ENCODE measurements at places on chromosomes 3 and 15. TPM values are rescaled to one million over a fixed set of nuclear protein-coding genes. Genes with fewer than 3 reads are reported as not detected.

Gene SMAD6
- total RNA-seq, result 4.8 TPM

Gene TF
- not detected for total RNA-seq

Gene TM4SF4
- total RNA-seq, result 1.6 TPM

Gene TM6SF1
- total RNA-seq, result 1.6 TPM

Gene FSTL1
- 1,097 TPM for total RNA-seq
